Endodermal cell (in vitro differentiated cells): ENCODE measurements at places on chromosomes 7 and 10.

GRCh38 chr7:153576096-153576495 is 476.1 kb upstream of the DPP6 start:
- no peak for DNase-seq

GRCh38 chr7:128738570-128739047 is 550 bp upstream of the CALU start:
- no peak for DNase-seq

DNA sequence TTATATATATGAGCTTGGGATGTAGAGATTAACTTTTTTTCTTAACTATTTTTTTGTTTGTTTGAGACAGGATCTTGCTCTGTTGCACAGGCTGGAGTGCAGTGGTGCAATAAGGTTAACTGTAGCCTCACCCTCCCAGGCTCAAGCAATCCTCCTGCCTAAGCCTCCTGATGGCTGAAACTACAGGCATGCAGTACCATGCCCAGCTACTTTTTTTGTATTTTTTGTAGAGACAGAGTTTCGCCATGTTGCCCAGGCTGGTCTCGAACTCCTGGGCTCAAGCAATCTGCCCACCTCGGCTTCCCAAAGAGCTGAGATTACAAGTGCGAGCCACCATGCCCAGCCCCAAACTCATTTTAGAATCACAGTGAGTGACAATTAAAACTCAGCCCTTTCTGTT is 105.2 kb downstream of the CUBN start:
- DNase-seq, result peak; percentile 10

- no peak for DNase-seq
Observed at GRCh38 chr10:129900825-129901224, 63.2 kb downstream of the EBF3 start.

DNA sequence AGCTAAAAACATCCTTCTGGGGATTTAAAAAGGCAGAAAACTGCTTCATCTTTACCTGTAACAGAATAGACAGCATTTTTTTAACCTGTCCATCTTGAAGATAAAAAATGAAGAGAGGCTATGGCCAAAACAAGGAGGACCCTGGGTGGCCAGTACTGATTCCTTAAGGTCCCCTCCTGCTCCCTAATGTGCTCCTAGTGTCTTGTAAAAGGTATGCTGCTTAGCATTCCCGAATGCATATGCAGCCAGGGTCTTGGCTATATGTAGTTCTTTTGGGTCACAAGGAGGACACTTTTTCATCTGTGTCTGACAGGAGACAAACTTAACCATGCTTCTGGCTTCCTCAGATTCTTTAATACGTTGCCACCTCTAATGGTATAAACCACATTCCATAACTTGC is 93.9 kb upstream of the SLC13A1 start:
- DNase-seq, result no peak

GRCh38 chr7:70696201-70696754 is 435.7 kb upstream of the GALNT17 start:
- DNase-seq, result no peak

- peak; percentile 35 for DNase-seq
Observed at GRCh38 chr7:142868188-142868985, 13.5 kb downstream of the EPHB6 start.

DNA sequence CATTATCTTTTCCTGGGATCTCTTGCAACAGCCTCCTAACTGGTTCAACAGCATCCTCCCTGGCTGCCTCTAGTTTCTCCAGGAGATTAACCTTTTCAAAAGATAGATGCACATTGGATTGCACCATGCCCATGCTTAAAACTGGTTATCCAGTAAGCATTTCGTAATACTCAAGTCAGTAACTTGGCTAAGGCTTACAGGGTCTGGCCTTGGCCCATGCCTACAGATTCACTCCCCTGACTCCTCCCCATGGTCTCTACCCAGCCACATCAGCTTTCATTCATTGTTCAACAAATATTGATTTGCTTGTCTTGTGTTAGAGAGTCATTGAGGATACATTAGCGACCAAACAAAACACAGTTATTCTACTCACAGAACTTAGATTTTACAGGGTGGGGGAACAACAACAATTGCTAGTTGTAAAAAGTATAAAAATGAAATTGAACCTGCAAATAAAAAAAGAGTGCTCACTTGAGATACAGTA is 1.8 kb upstream of the KIF20B start:
- no peak for DNase-seq

GRCh38 chr7:45978731-45979211 is 57.7 kb upstream of the IGFBP3 start:
- DNase-seq, result peak; percentile 49

- no peak for DNase-seq
Observed at GRCh38 chr7:98805956-98806838, 63.6 kb downstream of the TMEM130 start.

- peak; percentile 24 for DNase-seq
Observed at GRCh38 chr7:158252081-158252836, 335.4 kb downstream of the PTPRN2 start.

DNA sequence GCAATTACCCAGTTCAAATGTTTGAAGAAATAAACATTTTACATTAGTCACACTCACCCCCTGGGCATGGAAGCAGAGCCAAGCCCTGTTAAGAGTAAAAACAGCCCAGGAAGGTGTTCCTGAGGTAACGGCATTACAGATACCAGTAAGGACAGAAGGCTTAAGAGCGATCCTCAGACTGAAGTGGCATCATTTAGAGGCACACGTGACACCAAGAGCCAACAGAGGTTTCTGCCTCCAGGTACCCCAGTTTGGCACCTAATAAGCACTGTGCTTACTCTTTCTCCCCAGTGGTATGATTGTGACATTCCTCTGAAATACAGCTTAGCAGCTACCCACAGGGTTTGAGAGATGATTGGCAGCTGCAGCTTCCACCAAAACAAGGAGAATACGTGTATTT is 17.2 kb downstream of the MMS19 start:
- DNase-seq, result no peak
